ENCODE measurements at places on chromosomes 7 and 10.

DNA sequence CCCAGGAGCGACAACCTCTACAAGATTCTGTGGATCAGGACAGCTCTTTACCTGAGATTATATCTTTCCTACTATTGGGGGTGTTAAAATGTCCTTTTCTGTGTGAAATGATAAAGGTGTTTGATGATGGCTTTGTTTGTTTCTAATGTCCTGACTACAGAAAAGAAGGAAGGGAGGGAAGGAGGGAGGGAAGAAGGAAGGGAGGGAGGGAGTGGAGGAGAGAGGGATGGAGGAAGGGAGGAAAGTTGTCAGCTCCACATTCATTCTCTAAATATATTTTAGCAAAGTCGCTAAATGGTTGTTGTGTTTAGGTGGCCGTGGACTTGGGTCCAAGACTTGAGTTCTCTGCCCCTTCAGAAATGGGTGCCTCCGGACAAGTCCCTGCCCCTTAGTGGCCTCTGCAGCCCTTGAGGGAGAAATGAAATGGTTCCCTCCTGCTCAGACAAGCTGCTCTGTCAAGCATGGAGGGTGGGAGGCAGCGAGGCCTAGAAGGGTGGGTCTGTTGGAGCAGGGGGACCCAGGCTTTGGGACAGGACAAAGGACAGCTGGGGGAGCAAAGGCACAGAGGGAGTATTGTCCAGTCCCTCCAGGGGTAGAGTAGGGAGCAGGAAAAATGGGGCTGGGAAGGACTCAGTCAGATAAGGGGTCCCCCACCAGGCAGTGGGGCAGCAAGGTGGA is 4.4 kb downstream of the RGS10 start:
- DNase-seq, result no peak
- H3K27me3 ChIP-seq, result peaks cover 5% of the 10 kb centered on the region
- H3K36me3 ChIP-seq, result peaks cover 10% of the 10 kb centered on the region
- peak overlapping the region; percentile 31 for H3K4me3 ChIP-seq
- H3K27ac ChIP-seq, result peak overlapping the region; percentile 76

GRCh38 chr10:112985690-112986543 is 35.9 kb downstream of the TCF7L2 start:
- peaks cover 20% of the 10 kb centered on the region for H3K27me3 ChIP-seq
- DNase-seq, result peak; percentile 23
- peaks cover 14% of the 10 kb centered on the region for H3K4me1 ChIP-seq
- no peak overlapping the region for H3K27ac ChIP-seq
- H3K36me3 ChIP-seq, result no peaks in the 10 kb centered on the region

DNA sequence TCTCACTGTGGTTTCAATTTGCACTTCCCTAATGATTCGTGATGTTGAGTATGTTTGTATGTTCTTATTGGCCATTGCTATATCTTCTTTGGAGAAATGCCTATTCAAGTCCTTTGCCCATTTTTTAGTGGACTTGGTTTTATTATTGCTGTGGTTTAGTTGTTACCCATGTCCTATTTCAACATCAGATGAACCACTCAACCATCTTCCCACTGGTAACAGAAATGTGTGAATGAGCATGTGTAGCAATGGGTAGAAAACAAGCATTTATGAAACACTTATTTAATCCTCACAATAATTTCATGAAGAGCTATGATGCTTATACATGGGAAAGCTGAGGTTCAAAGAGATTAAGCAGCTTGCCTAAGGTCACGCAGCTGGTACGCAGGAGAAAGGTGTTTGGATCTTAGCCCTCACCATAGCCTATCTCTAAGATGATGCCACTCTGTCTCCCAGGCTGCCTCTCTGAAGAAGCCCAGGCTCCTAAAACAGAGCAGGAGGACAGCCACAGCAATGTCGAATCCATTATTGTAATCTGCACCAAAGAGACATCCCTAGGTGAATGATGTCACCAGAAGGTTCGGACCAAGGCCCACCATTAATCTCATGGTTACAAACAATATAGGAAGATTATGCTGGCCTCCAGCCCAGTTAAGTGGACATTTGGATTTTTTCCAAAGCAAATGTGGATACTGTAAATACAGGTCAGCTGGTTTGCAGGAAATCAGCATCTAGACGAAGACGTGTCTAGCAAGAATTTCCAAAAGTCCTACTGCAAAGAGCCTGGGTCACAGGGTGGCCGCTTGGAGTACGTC is 447.6 kb upstream of the ZMIZ1 start:
- H3K36me3 ChIP-seq, result no peaks in the 10 kb centered on the region
- H3K4me1 ChIP-seq, result no peaks in the 10 kb centered on the region
- no peak overlapping the region for H3K27ac ChIP-seq
- no peak for DNase-seq

DNA sequence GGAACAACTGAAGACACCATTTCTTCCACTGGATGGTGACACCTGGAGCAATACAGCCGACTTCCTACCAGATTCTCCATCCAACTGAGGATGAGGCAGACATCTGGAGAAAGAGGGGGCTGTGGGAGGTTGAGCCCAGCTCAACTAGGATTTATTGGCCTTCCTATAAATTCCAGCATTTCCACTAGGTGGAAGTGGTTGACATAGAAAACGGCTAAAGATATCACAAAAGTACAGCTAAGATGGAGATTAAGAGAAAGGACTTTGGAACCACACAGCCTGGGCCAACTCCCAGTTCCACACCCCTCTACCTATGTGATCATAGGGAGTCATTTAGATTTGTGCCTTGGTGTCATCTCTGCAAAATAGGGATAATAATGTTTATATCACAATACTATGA is 61.3 kb upstream of the CAV2 start:
- H3K27me3 ChIP-seq, result no peaks in the 10 kb centered on the region
- H3K36me3 ChIP-seq, result no peaks in the 10 kb centered on the region
- DNase-seq, result no peak

GRCh38 chr10:93991596-93992284 is 2.0 kb upstream of the PLCE1 start:
- no peaks in the 10 kb centered on the region for H3K4me1 ChIP-seq
- H3K27me3 ChIP-seq, result peaks cover 53% of the 10 kb centered on the region
- no peak for DNase-seq

GRCh38 chr10:18341055-18341454 is 200.8 kb downstream of the CACNB2 start:
- H3K36me3 ChIP-seq, result no peaks in the 10 kb centered on the region
- H3K4me3 ChIP-seq, result peak overlapping the region; percentile 20
- DNase-seq, result no peak
- no peaks in the 10 kb centered on the region for H3K4me1 ChIP-seq
- H3K27ac ChIP-seq, result no peak overlapping the region

GRCh38 chr10:93656155-93656554 is 43.8 kb downstream of the PDE6C start:
- no peak overlapping the region for H3K27ac ChIP-seq
- H3K4me3 ChIP-seq, result no peak overlapping the region
- H3K27me3 ChIP-seq, result no peaks in the 10 kb centered on the region
- H3K36me3 ChIP-seq, result no peaks in the 10 kb centered on the region
- H3K4me1 ChIP-seq, result no peaks in the 10 kb centered on the region

DNA sequence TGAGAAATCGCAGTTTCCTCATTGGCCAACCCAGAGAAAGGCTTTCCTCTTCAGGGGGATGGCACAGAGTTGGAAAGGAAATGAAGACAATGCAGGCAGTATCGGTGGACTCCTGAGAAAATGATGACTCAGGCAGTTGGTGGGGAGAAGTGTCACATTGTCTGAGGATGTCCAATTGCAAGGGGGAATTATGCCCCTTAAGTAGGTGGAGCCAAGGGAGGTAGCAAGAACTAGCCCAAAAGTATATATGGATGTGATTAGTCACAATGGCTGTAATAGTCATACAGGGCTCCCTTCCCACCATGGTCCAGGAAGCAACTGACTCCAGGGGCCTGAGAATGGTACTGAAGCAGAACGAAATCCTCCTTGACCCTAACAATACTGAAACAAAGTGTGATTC is 58.3 kb upstream of the EGFR start:
- no peaks in the 10 kb centered on the region for H3K36me3 ChIP-seq
- no peak overlapping the region for H3K27ac ChIP-seq

GRCh38 chr10:82737549-82737948 is 862.6 kb downstream of the NRG3 start:
- no peak overlapping the region for H3K27ac ChIP-seq
- H3K4me1 ChIP-seq, result no peaks in the 10 kb centered on the region
- no peaks in the 10 kb centered on the region for H3K36me3 ChIP-seq
- no peaks in the 10 kb centered on the region for H3K27me3 ChIP-seq
- DNase-seq, result no peak
- no peak overlapping the region for H3K4me3 ChIP-seq

GRCh38 chr7:70091362-70091761 is 493.1 kb downstream of the AUTS2 start:
- no peak for DNase-seq
- no peak overlapping the region for H3K27ac ChIP-seq
- no peaks in the 10 kb centered on the region for H3K27me3 ChIP-seq
- H3K4me1 ChIP-seq, result no peaks in the 10 kb centered on the region
- H3K36me3 ChIP-seq, result no peaks in the 10 kb centered on the region
- H3K4me3 ChIP-seq, result no peak overlapping the region

- H3K27me3 ChIP-seq, result no peaks in the 10 kb centered on the region
- H3K36me3 ChIP-seq, result no peaks in the 10 kb centered on the region
- no peak for DNase-seq
- no peak overlapping the region for H3K27ac ChIP-seq
- no peak overlapping the region for H3K4me3 ChIP-seq
Measured at GRCh38 chr7:85737426-85737825, 550.6 kb upstream of the SEMA3D start.

GRCh38 chr10:118832241-118832651 is 77.5 kb upstream of the CACUL1 start:
- DNase-seq, result peak; percentile 17
- no peak overlapping the region for H3K4me3 ChIP-seq
- no peaks in the 10 kb centered on the region for H3K4me1 ChIP-seq
- H3K27me3 ChIP-seq, result no peaks in the 10 kb centered on the region

DNA sequence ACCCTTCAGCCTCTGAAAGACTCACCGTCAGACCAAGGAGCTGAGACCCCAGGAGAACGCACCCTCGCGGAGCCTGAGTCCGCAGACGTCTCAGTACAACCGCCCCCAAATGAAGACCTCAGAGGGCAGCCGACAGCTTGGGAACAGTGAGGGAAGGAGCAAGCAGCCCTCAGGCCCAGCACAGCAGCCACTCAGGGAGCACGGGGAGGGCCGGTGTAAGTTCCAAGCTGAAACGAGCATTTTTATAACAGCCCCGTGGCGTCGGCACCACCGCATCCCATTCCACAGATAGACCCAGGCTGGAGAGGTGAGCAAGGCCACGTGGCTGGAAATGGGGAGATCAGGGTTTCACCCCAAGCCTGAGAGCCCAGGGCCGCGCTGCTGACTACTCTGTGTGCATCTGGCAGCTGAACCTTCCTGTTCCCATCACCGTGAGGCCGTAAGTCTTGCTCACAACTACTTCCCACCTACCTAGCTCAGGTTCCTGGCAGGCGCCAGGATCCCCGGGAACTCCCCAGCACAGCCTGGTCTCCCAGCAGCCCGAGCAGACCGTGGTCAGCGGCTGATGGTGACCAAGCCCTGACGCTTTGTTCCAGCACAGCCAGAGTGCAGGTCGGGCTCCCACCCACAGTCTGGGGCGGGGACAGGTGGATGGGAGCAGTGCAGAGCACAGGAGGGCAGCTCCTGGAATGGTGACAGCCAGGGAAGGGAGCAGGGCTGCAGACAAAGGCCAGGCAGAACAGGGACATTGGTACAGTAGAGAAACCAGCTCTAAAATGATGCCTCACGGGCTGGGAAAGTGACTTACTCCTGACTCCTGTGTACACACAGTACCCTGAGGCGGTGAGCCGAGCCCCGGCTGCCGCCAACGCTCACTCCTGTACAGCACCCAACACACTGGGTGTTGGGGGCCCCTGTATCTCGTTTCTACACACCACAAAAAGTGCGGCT is 6.1 kb upstream of the NOM1 start:
- no peak overlapping the region for H3K4me3 ChIP-seq
- no peak for DNase-seq
- no peaks in the 10 kb centered on the region for H3K36me3 ChIP-seq
- H3K4me1 ChIP-seq, result no peaks in the 10 kb centered on the region
- H3K27ac ChIP-seq, result no peak overlapping the region
- peaks cover 23% of the 10 kb centered on the region for H3K27me3 ChIP-seq

DNA sequence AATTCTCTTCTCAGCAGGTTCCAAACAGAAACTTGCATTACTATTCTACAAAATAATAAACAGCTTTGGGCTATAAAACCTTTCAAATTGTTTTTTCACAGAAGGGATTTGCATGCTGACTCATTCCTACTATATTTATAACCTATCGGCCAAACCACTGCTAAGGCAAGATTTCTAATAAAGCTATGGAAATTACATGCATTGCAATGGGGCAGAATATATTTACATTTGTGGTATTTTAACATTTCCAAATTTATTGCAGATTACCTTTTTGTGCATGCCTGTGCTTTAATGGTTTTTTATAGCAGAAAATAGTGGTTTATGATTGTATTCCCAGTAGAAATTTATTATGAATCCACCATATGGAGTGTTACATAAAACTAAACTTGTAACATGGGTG is 69.0 kb upstream of the NPVF start:
- DNase-seq, result no peak
- H3K4me3 ChIP-seq, result no peak overlapping the region
- no peaks in the 10 kb centered on the region for H3K4me1 ChIP-seq
- H3K36me3 ChIP-seq, result no peaks in the 10 kb centered on the region

- H3K36me3 ChIP-seq, result no peaks in the 10 kb centered on the region
- H3K4me1 ChIP-seq, result no peaks in the 10 kb centered on the region
- H3K27ac ChIP-seq, result no peak overlapping the region
- H3K4me3 ChIP-seq, result no peak overlapping the region
- no peaks in the 10 kb centered on the region for H3K27me3 ChIP-seq
Measured at GRCh38 chr7:102814025-102814471, 65.2 kb downstream of the FAM185A start.

- no peaks in the 10 kb centered on the region for H3K36me3 ChIP-seq
- no peaks in the 10 kb centered on the region for H3K27me3 ChIP-seq
- no peak for DNase-seq
- H3K4me1 ChIP-seq, result no peaks in the 10 kb centered on the region
Measured at GRCh38 chr10:76403912-76404311, 972.5 kb downstream of the LRMDA start.

DNA sequence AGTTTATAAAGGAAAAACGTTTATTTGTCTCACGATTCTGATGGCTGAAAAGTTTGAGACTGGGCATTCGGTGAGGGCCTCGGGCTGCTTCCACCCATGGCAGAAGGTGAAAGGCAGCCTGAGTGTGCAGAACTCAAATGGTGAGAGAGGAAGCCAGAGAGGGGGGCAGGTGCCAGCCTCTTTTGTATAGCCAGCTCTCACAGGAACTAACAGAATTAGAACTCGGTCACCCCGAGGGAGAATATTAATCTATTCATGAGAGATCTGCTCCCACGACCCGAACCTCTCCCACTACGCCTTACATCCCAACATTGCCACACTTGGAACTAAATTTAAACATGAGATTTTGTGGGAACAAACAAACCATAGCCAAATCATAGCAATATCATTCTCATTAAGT is 112.6 kb downstream of the ZPBP start:
- DNase-seq, result peak; percentile 20
- H3K4me1 ChIP-seq, result no peaks in the 10 kb centered on the region
- no peak overlapping the region for H3K27ac ChIP-seq
- no peak overlapping the region for H3K4me3 ChIP-seq
- no peaks in the 10 kb centered on the region for H3K27me3 ChIP-seq
- H3K36me3 ChIP-seq, result no peaks in the 10 kb centered on the region

GRCh38 chr7:92835851-92836488 is 403 bp downstream of the CDK6 start:
- no peak for DNase-seq
- H3K4me3 ChIP-seq, result peak overlapping the region; percentile 65
- H3K4me1 ChIP-seq, result no peaks in the 10 kb centered on the region
- H3K27ac ChIP-seq, result peak overlapping the region; percentile 96
- H3K27me3 ChIP-seq, result no peaks in the 10 kb centered on the region

GRCh38 chr7:22635349-22635748 is 91.7 kb upstream of the IL6 start:
- no peaks in the 10 kb centered on the region for H3K4me1 ChIP-seq
- no peak overlapping the region for H3K27ac ChIP-seq
- H3K27me3 ChIP-seq, result no peaks in the 10 kb centered on the region
- no peak overlapping the region for H3K4me3 ChIP-seq
- H3K36me3 ChIP-seq, result no peaks in the 10 kb centered on the region

All from thymus (tissue), 14 donors.